ENCODE measurements at places on chromosomes 6 and 20.

DNA sequence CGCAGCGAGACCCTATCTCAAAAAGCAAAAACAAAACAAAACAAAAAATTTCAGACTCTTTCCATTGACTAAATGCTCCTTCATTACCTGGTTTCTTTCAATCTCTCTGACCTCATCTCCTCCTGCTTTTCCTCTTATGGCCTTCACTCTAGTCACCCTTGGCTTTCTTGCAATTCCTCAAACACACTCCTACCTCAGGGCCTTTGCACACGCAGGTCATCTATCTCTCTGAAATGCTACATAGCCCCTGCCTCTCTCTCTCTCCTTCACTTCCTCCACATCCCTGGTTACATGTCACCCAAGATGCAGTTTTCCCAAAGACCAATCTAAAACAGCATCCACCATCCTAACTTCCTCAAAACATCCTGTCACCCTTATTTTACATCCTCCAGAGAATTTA lies 96.8 kb downstream of the PREX1 start:
- no peak for DNase-seq

DNA sequence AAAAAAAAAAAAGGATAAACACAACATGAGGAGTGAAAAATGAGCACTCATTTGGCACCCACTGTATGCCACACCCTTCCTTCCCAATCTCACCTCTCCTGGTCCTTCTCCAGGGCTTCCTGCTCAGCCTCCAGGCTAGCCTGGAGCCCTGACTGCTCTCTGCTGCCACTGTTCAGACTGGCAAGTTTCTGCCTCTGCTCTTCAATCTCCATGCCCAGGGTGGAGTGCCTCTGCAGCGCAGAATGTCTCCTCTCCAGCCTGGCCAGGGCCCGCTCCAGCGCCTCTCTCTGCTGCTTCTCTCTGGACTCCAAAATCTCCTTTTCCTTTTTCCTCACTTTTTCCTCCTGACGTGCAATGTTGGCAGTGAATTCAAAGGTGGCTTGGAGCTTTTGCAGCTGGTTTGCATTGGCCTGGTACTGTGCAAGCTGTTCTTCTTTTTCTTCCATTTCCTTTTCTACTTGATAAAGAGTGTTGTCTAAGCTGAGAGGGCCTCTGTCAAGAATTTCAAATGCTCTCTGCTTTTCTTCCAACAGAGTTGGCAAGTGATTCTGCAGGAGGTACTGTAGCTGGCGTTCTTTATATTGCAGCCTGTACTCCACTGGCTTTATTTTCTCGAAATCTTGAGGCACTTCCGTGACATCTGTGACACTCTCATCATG lies 194.4 kb downstream of the KIF16B start:
- DNase-seq, result no peak

DNA sequence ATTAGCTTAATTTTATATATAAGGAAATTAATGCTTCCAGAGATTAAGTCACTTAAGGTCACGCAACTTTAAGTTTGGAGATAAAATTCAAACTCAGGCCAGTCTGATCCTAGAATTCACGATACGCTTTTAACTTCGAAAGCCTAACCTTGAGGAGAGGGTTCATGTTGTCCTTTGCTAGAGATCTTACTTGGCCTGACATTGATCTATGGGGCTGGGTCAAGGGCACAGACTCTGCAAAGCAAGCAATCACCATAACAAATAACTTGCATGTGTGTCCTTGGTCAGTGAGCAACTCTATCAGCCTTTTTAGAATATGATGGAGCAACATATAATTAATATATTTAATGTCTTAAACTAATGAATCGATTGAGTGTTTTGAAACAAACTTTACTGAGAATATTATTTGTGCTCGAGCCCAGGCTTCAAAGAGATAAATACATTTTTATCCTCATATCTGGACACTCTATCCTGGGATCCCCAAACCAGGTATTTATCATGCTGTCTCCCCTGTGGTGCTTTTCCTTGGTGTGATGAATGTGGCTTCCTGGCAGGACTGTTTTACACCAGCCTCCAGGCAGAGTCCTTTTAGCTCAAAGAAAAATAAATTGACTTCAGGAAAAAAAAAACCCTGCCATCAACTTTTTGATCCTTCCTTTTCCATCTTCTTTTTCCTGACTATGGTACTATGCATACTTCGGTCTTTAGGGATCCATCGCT lies 29.1 kb downstream of the RPS12 start:
- no peak for DNase-seq

GRCh38 chr20:41316602-41317545 lies 657 bp downstream of the ZHX3 start:
- DNase-seq, result peak; percentile 89

DNA sequence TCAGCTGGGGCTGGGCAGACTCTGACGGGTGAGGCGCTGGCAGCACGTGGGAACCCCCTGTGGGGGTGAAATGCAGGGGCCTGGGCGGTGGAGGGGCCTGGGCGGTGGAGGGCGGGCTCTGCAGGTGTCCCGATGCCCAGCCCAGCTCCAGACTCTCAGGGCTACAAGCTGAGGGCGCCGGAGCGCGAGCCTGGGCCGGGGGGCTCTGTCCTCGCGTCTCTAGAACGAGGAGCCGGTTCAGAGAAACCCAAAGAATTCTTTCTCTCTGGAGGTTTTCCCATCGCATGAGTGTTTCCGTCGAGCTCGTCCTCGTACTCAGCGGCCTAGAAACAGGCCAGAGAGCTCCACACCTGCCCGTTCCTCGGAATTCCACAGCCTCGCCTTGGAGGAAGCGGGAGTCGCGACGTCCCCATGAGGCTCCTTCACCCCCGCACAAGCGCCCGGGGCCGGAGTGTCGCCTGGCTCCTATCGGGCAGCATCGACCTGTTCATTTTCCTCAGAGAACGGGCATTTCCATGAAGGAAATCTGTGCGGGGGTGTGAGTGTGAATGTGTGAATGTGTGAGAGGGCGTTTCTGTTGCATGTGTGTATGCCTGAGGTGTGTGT lies 76.9 kb downstream of the SMOC2 start:
- DNase-seq, result no peak

DNA sequence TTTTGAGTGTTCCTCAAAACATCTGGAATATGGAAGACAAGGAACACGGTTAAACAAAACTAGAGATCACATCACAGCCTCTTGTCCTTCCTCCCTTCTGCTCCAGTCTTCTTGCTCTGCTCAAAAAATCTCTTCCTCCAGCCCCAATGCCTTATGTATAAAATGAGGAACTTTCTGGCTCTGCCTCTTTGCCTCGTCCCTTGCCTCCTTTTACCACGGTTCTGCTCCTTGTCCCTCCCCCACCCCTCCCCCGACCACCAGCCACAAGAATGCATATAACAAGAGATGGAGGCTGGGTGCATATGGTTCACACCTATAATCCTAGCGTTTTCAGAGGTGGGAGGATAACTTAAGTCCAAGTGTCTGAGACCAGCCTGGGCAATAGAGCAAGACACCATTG lies 43.6 kb downstream of the PLAGL2 start:
- peak; percentile 25 for DNase-seq

DNA sequence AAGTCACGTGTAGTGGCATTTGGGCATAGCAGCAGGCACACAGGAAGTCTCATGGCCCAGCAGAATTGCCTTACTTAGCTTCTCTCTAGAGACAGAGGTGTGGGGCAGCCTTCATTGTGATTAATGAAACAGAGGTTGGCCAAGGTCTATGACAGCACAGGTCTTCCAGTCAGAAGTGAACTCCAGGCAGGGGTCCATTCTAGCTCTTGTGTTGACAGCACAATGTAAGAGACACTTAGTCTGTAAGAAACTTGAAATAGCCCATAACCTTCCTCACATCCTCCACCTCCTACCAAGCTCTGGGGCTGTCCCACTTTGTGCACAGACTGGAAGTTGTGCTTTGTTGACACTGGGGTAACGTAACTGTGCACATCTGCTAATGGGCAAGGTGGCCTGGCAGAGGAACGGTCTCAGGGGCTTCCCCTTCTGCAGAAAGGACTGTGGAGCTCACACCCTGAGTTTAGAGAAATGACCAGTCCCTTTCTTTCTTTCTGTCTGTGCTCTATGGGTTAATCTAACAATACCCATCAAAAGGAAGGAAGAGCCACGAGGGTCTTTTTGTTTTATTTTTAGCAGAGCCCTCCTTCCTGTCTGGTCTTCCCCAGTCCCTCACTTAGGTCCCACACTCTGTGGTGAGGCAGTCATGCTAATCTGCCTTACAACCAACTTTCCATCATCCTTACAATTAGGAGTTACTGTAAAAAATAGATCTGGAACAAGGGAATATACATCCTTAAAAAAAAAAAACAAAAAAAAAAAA lies 35.6 kb upstream of the TAGAP start:
- no peak for DNase-seq

DNA sequence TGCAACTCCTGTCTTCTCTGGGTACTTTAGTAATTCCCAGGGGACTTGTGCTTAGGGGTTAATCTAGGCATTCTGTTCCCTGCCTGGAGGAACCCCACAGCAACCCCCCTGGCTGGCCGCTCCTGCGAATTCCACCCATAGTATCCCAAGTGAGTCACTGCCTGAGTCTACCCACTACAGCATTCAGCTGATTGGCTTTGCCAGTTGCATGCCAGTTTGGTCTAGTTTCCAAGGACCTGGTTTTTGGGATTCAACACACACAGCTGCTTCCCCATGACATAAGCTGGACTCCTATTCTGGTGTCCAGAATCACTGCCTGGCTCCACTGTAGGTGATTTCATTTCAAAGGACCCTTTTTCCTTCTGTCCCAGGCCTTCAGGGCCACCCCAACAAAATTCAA lies 40.3 kb downstream of the PLCG1 start:
- no peak for DNase-seq

DNA sequence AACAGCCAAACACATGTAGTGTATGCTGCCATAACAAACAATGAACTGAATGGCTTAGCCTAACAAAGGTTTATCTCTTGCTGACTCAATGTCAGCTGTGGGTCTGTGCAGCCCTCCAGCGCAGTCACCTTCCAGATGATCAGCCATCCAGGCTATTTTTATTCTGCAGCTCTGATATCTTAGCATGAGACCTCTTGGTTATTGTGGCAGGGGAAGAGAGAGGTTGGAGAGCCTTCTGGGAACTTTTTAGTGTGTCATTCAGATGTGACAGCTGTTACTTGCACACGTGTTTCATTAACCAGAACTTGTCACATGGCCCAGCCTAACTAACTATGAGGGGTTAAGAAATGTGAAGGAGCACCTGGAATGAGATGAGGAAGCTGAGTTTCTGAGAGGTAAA lies 202.5 kb downstream of the DHX35 start:
- DNase-seq, result no peak

DNA sequence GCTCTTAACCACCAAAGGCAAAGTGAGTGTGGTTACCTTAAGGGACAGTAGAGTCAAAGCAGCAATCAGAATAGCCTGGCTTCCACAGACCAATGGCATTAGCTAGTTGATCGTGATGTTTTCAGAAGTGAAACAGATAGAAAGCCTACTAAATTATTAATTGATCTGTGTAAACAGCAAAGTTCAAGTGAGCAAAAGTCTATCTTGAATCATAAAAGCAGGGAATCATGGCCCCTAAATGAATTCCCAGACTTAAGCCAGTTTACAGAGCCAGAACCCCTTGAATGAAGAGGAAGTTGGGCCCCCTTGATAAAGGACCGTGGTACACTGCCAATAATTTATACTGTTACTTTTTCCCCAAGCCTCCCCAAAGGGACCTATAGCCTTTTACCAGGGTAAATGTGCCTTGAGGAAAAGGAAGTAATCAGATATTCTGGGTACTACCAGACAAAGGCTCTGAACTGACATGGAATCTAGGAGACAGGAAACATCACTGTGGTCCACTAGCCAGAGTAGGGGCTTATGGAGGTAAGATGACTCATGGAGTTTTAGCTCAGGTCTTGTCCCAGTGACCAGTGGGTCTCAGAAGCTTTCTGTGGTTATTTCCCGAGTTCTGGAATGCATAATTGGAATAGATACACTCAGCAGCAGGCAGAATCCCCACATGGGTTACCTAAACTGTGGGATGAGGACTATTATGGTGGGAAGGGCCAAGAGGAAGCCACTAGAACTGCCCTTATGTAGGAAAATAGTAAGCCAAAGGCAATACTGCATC lies 317.5 kb downstream of the CD83 start:
- no peak for DNase-seq

- no peak for DNase-seq
Measured at GRCh38 chr20:10906834-10907233, 233.0 kb upstream of the JAG1 start.

GRCh38 chr20:43408848-43409576 lies 48.7 kb upstream of the SRSF6 start:
- DNase-seq, result no peak

DNA sequence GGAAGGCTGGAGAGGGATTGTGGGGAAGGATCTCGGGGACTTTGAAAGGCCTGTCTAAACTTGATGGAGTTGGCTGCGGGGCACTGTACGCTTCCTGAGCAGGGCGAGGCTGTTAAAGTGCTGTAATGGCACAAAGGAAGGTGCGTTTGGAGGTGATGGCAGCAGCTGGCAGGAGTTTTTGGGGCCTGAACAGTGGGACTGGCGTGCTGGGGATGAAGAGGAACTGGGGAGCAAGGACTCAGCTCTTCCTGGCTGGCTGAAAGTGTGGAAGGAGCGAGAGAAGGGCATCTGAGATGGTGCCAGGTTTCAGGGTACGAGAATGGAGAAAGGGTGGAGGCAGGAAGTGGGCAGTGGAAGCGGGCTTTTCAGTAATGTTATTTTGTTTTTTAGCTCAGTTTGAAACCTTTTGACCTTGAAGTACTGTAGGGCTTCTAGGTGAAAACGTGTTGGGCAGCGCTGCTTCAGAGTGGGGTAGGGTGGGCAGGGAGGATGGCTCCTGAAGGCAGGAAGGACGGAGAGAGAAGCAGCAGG lies 8.0 kb downstream of the TMEM181 start:
- DNase-seq, result no peak

DNA sequence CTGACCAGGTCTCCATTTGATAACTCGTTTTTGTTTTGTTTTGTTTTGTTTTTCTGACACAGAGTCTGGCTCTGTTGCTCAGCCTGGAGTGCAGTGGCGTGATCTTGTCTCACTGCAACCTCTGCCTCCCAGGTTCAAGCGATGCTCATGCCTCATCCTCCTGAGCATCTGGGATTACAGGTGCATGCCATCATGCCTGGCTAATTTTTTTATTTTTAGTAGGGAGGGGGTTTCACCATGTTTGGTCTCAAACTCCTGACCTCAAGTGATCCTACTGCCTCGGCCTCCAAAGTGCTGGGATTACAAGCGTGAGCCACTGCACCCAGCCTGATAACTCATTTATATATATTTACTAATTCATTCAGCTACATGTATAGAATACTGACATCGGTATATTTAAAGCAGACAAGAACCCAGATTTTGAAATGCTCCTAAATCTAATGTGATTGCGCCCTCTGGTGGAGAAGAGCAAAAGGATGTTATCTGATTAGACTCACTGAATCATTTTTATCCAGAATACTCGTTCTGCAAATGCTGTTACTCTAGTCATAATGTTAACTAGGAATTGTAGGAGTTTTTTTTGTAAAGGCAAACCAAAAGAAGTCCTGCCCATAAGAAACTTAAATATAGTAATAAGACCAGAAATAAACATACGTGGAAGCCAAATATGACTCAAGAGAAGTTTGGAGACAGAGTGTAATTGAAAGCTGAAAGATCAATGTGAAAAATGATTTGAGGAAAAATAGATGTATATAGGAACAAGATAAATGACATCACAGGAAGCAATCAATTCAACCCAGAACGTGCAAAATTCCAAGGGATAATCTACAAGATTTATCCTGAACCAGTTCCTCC lies 5.3 kb upstream of the COL12A1 start:
- no peak for DNase-seq

GRCh38 chr20:54002741-54003140 lies 67.7 kb downstream of the BCAS1 start:
- no peak for DNase-seq
